Hematopoietic multipotent progenitor cell treated with erythropoietin and hydrocortisone succinate and interleukin-3 and kit ligand, for 15 days (in vitro differentiated cells): ENCODE measurements at places on chromosomes 13 and 19.

DNA sequence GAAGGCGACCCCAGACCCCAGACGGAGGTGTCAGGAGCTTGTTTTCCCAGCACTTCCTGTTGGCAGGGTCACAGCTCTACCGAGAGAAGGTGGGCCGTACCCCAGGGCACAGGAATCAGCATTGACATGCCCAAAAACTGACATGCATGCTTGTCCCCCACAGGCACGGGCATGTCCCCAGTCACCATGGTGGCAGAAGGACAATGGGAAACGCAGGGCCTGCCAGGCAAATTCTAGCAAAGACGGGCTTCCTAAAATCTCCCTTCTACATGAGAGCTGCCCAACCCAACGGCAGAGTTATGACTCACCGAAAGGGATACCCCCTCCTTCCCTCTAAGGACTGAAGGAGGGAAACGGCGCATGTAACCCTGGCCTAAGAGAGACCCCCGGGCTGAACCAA is 18.5 kb downstream of the TSHZ3 start:
- DNase-seq = no peak

- no peak for DNase-seq
Observed at GRCh38 chr13:33556828-33557227, 261.1 kb upstream of the RFC3 start.

GRCh38 chr19:53872762-53873161 is 5.1 kb downstream of the MYADM start:
- no peak for DNase-seq

GRCh38 chr19:12777217-12778016 is 2.1 kb upstream of the HOOK2 start:
- DNase-seq = peak; percentile 77

GRCh38 chr19:42351079-42351735 is 25.8 kb downstream of the MEGF8 start:
- no peak for DNase-seq

DNA sequence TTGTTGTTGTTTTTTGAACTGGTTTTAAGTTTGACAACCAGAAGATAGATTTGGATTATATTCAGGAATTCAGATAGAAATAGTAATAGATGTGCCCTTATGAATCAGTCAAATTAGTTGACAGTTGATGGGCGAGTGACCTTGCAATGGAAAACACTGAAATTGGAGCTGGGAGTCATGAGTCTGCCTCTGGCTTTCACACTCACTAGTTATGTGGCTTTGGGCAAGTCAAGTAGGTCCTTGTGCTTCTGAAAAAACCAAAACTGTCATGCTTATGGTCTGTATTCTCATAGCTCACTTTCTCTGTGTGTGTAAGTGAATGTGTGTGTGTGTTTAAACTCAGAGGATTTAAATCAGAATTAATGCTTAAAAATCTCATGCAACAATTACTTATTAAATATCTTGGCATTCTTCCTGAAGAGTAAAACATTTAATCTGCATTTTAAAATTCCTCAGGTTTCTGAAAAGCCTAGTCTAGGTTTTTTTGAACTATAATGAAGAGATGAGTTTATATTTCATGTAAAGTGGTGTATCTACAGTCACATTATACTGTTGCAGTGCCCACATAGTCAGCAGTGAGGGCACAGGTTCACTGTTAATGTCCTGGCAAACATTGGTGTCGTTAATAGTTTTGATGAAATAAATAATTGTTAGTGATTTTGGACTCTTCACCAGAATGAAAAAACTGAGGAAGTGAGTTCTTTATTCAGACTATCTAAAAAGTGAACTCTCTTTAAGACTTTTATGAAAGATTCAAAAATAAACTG is 32.5 kb downstream of the UCHL3 start:
- DNase-seq = no peak

GRCh38 chr13:31849206-31849605 is 109.9 kb downstream of the RXFP2 start:
- no peak for DNase-seq

DNA sequence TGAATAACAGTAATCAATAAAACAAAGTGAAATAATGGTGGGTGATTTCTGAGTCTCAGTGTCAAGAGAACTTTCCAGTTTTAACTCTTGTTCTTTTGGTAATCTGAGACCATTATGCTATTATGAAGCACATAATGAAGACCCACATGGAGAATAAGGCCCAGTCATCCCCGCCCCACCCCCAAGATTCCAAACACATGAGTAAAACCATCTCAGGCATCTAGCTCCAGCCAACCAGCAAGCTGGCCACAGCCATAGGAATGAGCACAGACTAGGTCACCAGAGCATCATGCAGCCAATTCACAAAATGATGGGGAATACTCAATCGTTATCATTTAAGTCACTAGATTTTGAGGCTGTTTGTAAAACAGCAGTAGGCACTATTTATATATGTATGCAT is 1769.0 kb upstream of the PCDH20 start:
- DNase-seq = no peak

DNA sequence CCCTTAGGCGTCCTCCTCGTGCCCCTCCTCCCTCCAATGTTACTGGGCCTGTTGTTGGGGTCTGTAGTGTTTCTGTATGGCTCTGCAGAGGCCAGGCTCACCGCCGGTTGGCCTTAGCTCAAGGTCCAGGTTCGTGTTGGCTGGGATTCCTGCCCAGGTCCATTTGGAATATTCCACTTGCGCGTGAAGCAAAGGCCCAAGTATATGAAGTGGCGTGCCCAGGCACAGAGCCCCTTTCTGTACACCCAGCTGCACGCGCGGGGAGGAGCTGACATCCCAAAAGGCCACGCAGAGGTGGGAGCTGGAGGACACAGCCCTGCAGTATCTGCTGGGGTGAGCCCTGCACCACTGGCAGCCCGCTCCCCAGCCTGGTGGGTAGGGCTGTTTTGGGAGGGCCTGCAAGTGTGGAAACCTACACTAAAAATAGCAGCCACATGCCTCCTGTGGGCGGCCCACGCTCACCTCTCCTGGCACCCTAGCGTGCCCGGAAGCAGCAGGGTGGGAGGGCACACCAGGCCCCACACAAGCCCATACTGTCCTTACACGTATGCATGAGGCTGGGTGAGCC is 30.2 kb downstream of the CRTC1 start:
- DNase-seq = no peak

- no peak for DNase-seq
Observed at GRCh38 chr19:47720669-47721422, 7.6 kb downstream of the EHD2 start.

DNA sequence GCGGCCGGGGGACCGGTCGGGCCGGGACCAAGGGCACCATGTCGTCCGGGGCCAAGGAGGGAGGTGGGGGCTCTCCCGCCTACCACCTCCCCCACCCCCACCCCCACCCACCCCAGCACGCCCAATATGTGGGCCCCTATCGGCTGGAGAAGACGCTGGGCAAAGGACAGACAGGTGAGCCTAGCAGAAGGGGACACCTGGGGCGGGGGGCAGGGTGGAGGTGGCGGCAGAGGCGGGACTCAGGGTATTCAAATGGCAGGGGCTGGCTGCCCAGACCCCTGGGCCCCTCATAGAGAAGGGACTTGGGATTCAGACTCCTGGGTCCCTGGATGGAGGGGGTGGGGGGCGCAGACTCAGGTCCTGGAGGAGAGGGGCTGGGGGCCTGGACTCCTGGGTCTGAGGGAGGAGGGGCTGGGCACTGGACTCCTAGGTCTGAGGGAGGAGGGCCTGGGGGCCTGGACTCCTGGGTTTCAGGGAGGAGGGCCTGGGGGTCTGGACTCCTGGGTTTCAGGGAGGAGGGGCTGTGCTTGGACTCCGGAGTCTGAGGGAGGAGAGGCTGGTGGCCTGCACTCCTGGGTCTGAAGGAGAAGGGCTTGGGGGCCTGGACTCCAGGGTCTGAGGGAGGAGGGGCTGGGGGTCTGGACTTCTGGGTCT is 735 bp downstream of the BRSK1 start:
- no peak for DNase-seq

GRCh38 chr19:35363711-35364425 is 5.6 kb downstream of the FFAR3 start:
- no peak for DNase-seq

DNA sequence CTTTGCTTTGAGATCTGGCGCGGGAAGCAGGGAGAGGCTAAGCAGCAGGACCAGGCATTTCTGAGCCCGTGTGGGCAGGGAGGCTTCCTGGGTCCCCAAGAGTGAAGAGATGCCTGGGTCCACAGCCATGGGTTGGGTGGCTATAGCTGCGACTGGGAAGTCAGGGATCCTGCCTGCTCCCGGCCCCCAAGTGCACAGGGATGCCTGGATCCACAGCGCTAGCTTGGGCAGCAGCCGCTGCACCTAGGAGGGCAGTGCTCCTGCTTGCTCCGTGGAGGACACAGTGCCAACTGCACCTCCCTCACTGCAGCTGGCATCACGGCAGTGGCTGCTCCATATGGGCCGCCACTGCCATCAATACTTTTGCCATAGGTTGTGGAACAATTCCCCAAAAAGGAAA is 384.7 kb downstream of the PCDH9 start:
- DNase-seq = no peak

- DNase-seq = peak; percentile 25
Observed at GRCh38 chr19:2423071-2423914, 4.1 kb downstream of the TIMM13 start.

- DNase-seq = no peak
Observed at GRCh38 chr13:113591750-113592149, 7.2 kb downstream of the TFDP1 start.

GRCh38 chr13:113902986-113903775 is 39.3 kb upstream of the GAS6 start:
- no peak for DNase-seq

DNA sequence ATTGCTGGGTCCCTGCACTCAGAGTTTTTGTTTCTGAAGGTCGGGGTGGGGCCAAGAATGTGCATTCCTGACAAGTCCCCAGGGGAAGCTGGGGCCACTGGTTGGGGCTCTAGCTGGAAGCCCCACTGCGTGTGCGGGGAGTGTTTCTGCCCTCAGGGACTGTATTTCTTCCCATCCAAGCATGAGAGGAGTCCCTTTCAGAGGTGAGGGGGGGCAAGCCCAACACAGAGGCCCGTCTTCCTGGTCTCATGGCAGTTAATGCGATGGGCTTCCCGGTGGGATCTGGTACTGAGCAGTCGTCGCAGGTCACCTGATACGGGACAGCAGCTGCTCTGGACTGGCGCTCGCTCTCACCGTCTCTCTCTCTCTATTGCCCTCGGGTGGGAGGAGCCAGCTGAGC is 50.4 kb downstream of the GPR12 start:
- DNase-seq = no peak

DNA sequence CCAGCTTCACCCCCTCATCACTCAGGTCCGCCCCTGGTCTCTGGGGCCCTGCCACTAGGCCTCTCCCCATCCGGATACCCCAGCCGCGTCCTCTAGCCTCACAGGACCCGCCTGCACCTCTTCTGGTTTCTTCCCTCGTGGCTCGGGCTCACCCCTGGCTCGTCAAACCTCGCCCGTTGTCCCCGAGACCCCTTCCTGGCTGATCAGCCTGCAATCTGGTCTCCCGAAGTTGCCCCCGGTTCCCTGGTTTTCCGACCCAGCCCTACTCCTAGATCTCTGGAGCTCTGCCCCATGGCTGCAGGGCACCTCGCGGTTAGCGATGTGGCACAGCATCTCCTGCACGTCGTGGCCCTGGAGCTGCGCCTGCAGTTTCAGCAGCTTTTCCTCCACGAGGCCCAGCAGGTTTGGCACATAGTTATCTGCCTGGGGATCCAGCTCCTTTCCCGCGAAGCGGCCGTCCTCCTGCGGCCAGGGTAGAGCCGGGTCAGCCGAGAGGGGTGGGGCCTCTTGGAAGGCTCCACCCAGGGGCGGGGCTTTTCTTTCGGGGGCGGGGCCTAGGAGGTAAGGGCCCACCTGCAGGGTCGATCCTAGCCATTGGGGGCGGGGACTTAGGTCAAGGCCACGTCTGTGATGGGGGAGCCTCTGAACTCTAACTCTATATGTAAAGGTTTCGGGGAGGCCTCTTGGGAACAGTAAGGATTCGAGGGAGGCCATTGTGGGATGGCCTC is 2.4 kb upstream of the RGL3 start:
- DNase-seq = peak; percentile 24

- no peak for DNase-seq
Observed at GRCh38 chr13:73411067-73411809, 352.4 kb downstream of the KLF5 start.

GRCh38 chr13:101739382-101740178 is 287.1 kb downstream of the ITGBL1 start:
- no peak for DNase-seq

GRCh38 chr13:27177852-27178251 is 6.2 kb upstream of the USP12 start:
- DNase-seq = no peak

- no peak for DNase-seq
Observed at GRCh38 chr13:39527961-39528660, 74.9 kb downstream of the LHFPL6 start.
